ENCODE measurements at places on chromosomes 13 and 19.

DNA sequence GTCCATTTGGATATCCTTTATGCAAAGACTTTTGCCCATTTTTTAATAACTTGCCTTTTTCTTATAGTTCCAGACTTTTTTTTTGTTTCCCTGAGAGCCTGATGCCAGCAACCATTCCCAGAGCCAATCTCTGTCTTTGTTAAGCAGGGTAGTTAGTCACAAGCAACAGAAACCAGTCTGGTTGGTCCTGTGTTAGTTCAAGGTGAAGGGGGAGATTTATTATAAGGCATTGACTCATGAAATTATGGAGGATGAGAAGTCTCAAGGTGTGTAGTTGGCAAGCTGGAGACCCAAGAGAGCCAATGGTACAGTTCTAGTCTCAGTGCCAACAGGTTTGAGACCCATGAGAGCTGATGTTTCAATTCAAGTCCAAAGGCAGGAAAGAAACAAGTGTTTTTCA lies 33.0 kb downstream of the GPR12 start:
- no peak for DNase-seq

- no peak for DNase-seq
These were observed 189.3 kb downstream of the TM9SF2 start for GRCh38 chr13:99690426-99691174.

GRCh38 chr13:52925251-52925650 lies 76.8 kb upstream of the PCDH8 start:
- no peak for DNase-seq

DNA sequence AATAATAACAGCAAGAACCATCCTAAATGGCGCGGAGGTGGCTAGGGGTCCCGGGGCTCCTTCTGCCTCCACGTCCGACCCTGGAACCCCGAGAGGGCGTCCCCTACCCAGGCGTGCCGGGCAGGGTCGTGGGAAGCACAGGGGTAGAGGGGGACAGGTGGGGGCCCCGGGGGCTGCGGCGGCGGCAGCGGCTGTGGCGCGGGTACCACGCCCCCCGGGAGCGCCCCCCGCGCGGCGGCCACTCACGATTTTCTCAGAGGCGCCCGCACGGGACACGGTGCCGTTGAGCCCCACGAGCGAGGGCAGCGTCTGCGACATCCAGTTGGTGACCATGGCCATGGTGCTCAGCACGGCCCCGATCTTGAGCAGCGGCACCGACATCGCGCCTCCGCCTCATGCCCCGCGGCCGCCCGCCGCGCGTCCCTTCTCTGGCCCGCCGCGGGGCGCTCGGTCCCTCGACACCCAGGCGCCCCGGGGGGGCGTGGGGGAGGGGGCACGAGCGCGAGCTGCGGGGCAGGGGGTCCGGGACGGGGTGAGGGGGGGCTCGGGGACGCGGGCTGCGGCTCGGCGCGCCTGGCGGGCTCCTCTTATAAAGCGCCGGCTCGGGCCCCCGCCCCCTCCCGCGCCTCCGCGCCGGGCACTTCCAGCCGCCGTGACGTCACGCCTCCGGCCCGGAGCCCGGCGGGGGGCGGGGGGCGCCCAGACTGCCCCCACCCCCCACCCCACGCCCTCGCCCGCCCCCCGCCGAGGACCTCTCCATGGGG lies 22.9 kb downstream of the OLFM2 start:
- DNase-seq = no peak

- no peak for DNase-seq
These were observed 7.9 kb upstream of the ZNF626 start for GRCh38 chr19:20669263-20669662.

- DNase-seq = no peak
These were observed 28.5 kb downstream of the MED4 start for GRCh38 chr13:48066310-48066989.

Data from lung (tissue), 17 donors.